ENCODE measurements at places on chromosomes 7 and 10.

- no peak for DNase-seq
These were observed 18.9 kb downstream of the RCC1L start for GRCh38 chr7:75054744-75055143.

DNA sequence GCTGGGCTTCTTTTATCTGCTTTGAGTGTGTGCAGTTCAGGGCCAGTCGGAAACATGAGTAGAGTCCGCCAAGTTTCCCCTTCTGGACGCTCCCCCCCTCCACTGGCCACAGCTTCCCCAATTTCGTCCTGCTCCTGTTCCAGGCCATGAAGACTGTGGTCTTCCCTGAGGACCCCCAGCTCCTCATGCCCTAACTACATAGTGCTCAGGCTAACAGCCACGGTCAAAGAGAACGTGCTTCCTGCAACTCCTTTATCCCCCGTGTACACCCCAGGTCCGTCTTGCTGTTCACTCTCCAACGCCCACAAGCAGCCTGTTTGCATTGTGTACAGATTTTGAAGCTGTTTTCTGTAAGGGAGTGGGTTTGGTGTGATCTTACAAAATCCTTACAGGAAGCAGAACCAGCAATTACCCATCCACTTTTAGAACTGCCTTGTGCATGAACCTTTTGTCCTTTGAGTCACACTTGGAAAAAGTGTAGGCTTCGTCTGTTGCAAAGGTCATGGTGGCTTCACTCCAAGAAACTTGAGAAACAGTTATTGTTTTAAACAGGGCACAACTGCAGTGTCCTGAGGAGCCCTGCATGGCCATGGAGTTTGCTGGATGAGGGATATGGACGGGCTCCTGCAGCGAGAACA lies 77.0 kb upstream of the FAM20C start:
- DNase-seq = no peak

- DNase-seq = no peak
These were observed 65.2 kb downstream of the KLHDC10 start for GRCh38 chr7:130135208-130136205.

GRCh38 chr10:74507951-74508350 lies 318.4 kb upstream of the KAT6B start:
- no peak for DNase-seq

DNA sequence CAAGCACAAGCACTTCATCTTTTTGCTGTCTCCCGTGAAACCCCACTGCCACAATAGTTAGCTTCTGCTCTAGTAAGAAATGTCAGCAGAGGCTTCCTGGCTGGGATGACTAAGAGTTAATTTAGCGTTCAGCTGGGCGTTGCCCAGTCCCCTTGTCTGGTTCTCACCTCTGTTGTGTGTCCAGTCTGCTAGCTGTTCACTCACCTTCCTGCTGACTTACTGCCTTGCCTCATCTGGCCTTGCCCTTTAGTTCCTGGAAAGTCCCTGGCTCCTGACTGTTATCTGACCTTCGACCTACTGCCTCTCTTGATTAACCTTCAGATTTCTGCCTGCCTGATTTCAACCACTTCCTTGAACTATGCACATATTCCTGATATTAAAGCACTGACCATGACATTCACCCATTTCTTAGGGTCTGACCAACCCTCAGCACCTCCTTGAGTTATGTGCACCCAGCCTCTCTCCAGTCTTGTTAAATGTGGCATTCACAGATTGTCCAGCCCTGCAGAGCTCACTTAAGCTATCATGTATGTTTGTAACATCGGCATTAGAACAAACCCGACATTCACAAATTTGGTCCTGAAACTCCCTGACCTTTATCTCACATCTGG lies 30.3 kb downstream of the C7orf33 start:
- DNase-seq = no peak

- DNase-seq = no peak
These were observed 300.6 kb downstream of the SORCS3 start for GRCh38 chr10:104941662-104942061.

Data from activated CD4-positive, alpha-beta T cell treated with anti-CD3 and anti-CD28 coated beads, Interleukin-2, amount 50 U/mL, for 4 hours (primary cell).